ENCODE measurements at places on chromosomes 16 and 17. TPM values are rescaled to one million over a fixed set of nuclear protein-coding genes. Genes with fewer than 3 reads are reported as not detected.

TIMM22 gene
- total RNA-seq: 35.8 TPM

- no peak for DNase-seq
These were observed 13.6 kb downstream of the PTRH2 start for GRCh38 chr17:59693582-59693981.

KRTAP9-8 gene
- total RNA-seq: not detected

DNA sequence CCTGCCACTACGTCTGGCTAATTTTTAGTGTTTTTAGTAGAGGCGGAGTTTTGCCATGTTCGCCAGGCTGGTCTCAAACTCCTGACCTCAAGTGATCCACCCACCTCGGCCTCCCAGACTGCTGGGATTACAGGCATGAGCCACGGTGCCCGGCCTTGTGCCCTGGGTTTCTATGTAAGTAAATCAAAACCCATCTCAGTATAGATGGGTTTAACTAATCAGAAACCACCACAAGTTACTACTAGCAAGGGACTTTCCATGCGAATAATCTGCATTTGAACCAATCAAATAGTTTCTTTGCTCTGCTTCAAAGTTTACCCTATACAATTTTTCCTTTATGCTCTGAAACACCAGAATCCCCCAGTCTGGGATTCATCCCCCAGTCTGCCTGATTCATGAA is 16.5 kb upstream of the EIF1 start:
- no peak for DNase-seq

TRPV2 gene
- 16.1 TPM for total RNA-seq

DNA sequence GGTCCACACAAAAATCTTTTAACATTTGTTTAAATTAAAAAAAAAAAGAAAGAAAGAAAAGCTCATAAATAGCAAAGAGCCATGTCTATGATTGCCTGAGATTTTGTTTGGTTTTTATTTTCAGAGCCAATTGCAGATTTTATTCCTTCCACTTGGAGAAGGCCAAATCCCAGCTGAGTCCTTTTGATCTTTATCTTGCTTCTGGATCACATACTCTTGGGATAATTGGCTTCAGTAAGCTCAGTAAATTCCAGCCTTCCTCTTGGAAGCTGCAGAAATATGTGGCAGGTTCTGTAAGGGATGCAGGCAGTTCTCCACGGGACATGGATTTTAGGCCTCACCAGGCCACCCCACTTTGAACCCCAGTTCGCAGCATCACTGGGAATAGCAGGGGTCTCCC is 63.3 kb upstream of the TMC5 start:
- no peak for DNase-seq

MYH13 gene
- 0.21 TPM for total RNA-seq

DNA sequence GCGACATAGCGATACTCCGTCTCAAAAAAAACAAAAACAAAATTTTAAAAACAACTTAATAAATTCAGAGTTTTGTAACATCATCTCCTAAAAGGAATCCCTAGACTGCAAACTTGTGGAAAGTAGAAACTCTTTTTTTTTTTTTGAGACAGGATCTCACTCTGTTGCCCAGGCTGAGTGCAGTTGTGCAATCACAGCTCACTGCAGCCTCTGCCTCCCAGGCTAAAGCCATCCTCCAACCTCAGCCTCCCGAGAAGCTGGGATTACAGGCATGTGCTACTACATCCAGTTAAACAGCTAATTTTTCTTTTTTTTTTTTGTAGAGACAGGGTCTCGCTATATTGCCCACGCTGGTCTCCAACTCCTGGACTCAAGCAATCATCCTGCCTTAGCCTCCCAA is 19.7 kb downstream of the EZH1 start:
- DNase-seq: no peak

METRN gene
- 105 TPM for total RNA-seq

Measured in myocyte (in vitro differentiated cells).